ENCODE measurements at places on chromosomes 4 and X. TPM values are rescaled to one million over a fixed set of nuclear protein-coding genes. Genes with fewer than 3 reads are reported as not detected.

The FGA gene
- not detected for total RNA-seq

The NIPAL1 gene
- total RNA-seq = 0.51 TPM

DNA sequence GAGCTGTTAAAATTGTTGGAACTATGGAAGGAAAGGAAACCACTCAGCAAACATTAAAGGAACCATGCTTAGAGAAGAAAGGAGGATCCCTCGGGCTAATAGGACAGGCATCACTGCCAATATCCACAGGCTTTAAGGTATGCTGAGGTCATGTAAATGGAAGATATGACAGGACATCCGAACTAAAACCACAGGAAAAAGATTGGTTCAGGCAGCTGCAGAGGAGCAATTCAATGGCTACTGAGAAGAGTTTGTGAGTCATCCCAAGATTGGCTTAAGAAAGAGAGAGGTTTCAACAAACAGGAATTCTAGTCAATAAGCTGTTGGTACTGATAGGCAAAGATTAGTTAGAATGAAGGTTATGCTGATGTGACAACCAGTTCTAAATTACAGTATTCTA lies 106.4 kb upstream of the FAM241A start:
- no peak for DNase-seq

DNA sequence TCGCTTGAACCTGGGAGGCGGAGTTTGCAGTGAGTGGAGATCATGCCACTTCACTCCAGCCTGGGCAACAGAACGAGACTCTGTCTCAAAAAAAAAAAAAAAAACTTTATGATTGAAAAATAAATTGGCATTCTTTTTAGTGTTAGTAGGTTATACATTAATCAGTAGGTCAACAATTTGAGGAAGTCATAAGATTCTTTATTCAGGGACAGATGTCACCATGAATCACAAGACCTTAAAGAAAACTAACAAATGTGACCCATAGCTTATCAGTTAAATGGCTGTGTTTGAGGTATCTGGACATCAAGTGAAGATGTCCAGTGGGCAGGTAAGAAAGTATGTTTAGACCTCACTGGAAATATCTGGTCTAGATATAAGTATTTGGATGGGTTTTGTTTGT lies 9.3 kb upstream of the PRMT9 start:
- DNase-seq = no peak

- DNase-seq = no peak
These were observed 383.7 kb upstream of the MAGEB18 start for GRCh38 chrX:25754399-25754798.
